ENCODE measurements at places on chromosomes 11 and 22.
A peak's percentile ranks its signal among the peaks of the same experiment; 100 is the strongest.

GRCh38 chr11:75453916-75454655 is 21.1 kb upstream of the KLHL35 start:
- no peak for DNase-seq

DNA sequence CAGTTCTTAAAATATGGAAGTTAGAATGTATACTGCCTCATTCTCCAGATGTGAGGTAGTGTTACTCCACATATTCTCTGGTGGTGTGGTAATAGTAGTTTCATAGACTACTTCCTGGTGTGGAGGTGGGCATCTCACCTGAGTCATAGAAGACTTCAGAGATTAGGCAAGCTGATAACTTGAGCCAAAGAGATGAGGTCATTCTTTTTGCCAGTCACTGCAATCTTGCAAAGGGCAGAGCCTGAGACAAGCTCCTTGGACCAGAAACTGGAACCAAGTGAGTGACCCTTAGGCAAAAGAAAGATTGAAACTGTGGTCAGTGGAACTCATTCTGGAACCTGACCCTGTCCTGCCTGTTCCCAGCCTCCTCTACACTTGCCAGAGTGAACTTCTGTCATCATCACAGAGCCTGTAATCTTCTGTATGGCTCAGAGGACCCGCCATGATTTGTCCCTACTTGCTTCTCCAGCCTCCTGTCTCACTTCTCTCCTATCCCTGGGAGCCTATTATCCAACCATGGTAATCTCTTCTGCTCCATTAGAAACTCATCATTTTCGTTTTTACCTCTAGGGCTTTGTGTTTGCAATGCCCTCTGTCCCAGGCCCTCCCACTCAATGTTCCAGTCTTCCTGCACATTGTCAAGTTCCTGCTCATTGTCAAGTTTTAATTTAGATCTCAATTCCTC is 10.6 kb upstream of the CCDC83 start:
- DNase-seq: no peak

- no peak for DNase-seq
These were observed 11.4 kb downstream of the AASDHPPT start for GRCh38 chr11:106088896-106089295.

DNA sequence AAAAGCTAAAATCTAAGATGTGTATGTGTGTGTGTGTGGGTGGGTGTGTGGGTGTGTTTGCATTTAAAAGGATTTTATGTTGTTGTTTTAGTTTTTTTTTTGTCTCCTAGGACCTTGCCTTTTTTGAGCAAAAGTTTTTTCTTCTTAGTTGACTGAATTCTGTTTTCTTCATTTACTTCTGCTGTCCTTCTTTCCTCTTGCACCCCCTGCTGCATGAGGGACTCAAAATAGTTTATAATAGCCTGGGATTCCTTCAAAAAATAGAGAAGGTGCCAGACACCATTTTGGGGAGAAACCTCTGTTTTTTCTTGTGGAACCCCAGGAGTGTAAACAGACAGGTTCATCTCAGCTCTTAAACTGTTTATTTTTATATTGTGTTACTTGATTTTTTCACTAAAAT is 817.7 kb downstream of the TBC1D22A start:
- no peak for DNase-seq

DNA sequence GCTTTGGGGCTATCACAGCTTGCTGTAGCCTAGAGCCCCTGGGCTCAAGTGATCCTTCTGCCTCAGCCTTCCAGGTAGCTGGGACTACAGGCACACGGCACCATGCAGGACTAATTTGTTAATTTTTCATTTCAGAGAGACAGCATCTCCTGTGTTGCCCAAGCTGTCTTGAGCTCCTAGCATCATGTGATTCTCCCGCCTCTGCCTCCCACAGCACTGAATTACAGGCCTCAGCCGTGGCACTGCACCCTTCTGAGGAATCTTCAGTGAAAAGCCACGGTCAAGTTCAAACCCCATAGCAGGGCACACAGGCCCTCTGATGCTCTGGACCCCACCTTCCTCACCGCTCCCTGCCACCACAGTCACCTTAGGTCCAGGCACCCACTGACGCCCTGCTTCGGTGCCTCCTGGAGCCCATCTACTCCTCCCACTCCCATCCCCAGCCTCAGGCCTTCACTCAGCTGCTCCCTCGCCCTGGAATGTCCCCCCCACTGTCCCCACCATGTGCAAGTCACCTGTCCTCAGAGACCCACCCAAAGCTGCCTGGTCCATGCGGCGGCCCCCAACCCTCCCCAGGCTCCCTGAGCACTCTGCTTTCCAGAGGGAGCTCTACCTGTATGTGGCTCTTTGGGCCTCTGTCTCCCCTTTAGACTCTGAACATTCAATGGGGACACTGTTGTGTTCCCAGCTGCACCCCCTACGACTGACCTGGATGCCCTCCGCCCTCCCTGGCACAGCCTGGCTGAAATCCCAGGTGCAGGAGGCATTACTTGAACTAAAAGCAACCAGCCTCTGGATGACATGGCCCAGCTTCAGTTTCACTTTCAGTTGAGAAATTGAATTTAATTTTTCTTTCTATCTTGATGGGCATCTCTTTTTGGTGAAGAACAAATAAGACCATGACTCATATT is 1.6 kb downstream of the APOL2 start:
- DNase-seq: peak; percentile 35

- no peak for DNase-seq
These were observed 462.4 kb downstream of the DLG2 start for GRCh38 chr11:85164743-85165142.

DNA sequence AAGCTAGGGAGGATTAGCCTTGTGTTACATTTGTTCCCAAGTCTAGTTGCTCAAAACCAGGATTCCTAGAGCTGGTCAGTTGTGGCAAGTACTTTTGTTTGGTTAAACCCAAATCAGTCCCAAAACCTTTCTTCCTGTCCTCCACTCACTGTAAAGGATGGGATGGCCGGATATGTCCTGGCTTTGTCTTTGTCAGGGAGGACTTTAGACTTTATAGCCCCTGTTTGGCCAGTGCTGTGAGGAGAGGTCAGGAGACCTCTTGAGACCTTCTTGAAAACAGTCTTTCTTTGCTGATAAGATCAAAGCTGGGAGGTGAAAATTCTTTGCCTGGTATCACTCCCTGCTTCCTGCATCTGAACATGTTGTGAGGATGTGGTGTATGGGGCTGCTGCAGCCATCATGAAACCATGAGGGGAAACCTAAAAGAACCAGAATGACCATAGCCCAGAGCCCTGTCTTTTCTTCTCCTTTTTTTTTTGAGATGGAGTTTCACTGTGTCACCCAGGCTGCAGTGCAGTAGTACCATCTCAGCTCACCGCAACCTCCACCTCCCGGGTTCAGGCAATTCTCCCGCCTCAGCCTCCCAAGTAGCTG is 43.6 kb upstream of the FTH1 start:
- no peak for DNase-seq

DNA sequence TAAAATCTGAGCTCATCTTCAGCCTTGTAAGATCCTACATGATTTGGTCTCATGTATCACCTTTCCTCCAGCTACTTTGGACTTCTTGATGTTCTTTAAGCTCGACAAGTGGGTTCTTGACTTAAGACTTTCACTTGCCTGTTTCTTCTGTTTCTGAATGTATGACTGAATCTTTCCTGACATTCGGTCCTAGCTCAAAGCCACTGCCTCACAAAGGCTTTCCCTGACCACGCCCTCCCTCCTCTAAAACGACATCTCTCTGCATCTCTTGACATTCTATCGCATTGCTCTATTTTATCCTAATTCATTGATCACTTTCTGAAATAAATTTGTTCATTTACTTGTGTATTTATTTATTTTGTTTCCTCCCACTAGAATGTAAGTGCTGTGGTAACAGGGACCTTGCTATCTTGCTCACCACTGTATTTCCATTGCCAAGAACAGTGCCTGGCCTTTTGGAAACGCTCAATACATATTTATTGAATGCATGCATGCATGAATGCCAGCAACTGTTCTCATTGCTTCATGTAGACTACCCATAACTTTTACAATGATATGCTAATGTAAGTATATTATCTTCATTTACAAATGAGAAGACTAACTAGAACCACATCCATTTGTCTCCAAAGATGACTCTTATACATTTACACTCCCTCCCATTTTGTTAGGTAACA is 43.0 kb downstream of the LMO2 start:
- no peak for DNase-seq

GRCh38 chr11:35322318-35322979 is 96.9 kb downstream of the SLC1A2 start:
- DNase-seq: no peak

GRCh38 chr11:60363542-60364470 is 14.5 kb upstream of the MS4A7 start:
- DNase-seq: peak; percentile 50

DNA sequence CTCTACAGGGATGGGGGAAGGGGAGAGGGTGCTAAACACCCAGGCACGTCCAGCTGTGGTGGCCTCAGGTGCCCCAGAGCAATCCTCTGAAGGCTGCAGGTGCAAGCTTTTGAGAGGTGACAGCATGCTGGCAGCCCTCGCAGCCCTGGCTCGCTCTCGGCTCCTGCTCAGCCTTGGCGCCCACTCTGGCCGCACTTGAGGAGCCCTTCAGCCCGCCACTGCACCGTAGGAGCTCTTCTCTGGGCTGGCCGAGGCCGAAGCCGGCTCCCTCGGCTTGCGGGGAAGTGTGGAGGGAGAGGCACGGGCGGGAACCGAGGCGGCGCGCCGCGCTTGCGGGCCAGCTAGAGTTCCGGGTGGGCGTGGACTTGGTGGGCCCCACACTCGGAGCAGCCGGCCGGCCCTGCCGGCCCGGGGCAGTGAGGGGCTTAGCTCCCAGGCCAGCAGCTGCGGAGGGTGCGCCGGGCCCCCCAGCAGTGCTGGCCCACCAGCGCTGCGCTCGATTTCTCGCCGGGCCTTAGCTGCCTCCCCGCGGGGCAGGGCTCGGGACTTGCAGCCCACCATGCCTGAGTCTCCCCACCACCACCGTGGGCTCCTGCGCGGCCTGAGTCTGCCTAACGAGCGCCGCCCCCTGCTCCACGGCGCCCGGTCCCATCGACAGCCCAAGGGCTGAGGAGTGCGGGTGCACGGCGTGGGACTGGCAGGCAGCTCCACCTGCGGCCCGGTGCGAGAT is 112.1 kb downstream of the TRIM29 start:
- DNase-seq: no peak

DNA sequence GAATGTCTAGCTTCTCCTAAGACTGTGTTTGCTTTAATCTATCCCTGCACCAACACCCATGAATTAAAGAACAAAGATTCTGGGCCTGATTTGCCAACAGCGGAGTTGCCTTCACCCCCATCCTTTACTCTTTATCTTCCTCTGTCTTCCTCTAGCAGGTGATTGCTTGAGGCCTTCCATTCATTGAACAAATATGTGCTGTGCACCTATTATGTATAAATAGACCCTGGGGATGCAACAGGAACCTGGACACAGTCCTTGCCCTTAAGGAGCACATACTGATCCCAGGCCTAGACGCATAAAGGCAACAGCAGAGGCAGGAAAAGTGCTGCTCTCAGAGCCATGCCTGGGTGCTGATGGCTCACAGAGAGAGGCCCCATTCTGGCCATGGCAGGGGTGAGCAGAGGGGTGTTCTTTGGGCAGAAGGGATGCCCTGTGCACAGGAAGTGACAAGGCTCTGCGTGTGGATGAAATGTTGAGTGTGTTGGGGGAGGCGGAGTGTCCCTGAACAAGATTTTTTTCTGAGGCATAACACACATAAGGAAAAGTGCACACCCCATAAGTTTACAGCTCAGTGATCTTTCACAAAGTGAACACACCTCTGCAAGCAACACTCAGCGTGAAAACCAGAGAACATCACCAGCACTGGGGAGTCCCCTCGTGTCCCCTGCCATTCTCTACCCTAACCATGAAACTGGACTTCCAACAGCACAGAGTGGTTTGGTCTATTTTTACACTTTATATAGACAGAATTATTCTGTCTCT is 145.9 kb downstream of the GRIK4 start:
- DNase-seq: no peak

DNA sequence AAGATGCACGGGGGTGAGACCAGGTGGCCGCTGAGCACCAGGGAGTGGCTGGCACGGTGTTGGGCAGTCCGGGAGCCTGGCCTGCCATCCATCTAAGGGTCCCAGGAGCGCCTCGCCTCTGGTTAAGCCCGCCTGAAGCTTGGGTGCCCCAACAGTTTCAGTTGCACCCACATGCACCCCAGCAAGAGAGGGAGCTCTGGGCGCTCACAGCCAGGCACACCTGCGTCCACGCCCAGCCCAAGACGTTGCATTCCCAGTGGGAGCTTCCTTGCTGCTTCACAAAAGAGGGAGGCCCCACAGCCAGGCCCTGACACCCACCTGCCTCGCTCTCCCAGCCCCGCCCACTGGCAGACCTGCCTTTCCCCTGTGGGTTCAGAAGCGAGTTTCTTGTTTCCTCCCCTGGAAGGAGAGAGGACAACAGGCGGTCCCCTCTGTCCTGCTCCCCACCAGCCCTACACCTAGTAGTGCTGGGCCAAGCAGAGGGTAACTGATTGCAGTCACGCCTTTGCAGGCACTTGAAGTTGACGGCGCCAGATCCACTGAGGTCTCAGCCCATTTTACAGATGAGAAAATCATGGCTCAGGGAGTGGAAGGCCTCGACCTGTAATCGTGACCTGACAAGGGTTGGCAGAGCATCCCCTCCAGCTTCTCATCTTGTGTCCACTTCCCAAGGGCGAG is 35.4 kb downstream of the OSBPL5 start:
- no peak for DNase-seq

- no peak for DNase-seq
These were observed 40.2 kb upstream of the CFAP300 start for GRCh38 chr11:102006835-102007566.

- DNase-seq: no peak
These were observed 31.6 kb downstream of the GRIA4 start for GRCh38 chr11:105641433-105641832.

DNA sequence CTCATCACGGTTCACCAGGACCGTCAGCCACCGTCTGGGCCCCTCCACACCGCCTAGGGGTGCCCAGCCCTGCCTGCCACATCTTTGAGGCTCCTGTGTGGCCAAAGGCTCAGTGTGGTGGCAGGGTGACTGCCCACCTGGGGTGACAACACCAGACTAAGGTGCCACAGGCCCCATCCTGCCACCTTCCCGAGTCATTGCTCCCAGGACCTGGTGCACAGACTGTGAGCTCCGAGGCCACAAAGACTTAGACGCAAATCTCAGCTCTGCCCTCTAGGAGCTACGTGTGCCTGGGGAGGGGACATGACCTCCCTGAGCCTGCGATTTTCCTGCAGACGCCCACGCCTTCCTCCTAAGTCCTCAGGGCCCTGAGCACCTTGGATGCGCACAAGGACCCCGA is 36.5 kb downstream of the KIAA0930 start:
- no peak for DNase-seq
